ENCODE measurements at places on chromosomes 6 and 20.

DNA sequence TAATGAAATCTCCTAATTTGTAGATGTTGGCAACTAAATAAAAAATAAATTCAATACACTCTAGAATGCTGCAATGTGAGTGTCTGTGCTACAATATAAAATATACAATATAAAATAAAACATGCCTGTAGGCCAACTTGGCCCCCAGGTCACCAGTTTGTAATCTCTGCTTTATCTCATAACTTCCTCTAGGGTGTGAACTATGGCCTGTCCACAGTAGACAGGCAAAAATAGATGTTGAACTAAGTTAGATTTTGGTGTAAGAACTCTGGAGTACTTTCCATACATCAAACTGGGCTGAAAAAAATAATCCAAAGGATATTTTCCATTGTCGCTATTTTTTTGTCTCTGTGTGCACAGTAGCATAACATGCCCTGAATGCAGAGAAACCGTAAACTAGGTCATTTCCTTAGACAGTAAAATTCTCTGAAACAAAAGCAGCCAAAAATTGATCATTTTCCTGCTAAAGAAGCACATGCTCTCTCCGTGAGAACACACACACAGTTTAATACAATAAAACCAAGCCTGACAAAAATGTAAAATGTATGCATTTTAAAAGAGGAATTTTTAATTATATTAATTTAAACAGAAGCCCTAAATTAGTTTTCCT, 98.5 kb upstream of the ZFP64 start:
- no peak for DNase-seq

GRCh38 chr6:127247114-127248096, 19.3 kb upstream of the RNF146 start:
- DNase-seq, result no peak

GRCh38 chr20:34302312-34302722, 838 bp downstream of the AHCY start:
- no peak for DNase-seq

- DNase-seq, result no peak
Observed at GRCh38 chr6:24974182-24975171, 38.7 kb upstream of the RIPOR2 start.

GRCh38 chr6:166691746-166692145, 64.7 kb upstream of the RPS6KA2 start:
- DNase-seq, result no peak

- no peak for DNase-seq
Observed at GRCh38 chr6:44576132-44576631, 188.7 kb downstream of the CDC5L start.

DNA sequence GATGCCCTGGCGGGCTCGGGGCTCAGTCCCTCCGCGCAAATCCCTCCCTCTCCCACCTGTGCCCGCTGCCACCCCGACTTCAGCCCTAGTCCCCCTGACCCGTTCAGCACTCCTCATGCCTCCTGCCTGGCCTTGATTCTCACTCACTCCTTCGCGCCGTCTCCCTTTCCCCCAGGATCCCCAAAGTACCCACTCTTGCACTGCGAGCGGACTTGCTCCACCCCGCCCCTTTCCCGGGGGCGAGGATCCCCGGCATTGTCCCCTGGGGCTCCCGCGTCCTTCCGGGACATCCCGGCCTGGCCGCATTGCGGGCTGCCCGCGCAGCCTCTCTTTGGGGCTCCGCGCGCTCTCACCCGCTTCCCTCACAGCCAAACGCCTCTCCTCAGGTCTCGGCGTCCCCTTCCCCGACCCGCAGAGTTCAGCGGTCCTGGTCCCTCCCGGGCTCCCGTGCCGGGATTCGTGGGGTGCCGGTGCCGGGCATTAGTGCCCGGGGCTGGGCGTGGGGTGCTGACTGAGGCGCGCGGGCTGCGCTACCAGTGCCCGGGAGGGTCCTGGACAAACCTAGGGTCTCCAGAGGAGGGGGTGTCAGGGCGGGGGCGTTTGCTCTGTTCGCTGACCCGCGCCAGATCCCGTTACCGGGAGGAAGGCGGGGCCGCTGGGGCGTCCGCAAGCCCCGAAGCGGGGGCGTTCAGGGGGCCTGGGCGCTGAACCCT, 45.5 kb upstream of the SUPT3H start:
- no peak for DNase-seq

GRCh38 chr20:57193094-57193493, 73.3 kb downstream of the BMP7 start:
- DNase-seq, result no peak

- DNase-seq, result no peak
Observed at GRCh38 chr20:59678288-59678687, 73.9 kb downstream of the PHACTR3 start.

GRCh38 chr20:62794007-62794724, 2.1 kb upstream of the MRGBP start:
- DNase-seq, result peak; percentile 88

Data from stimulated activated CD8-positive, alpha-beta memory T cell treated with anti-CD3 and anti-CD28 coated beads, Interleukin-4, amount 100 ng/mL, for 4 hours (primary cell).